ENCODE measurements at places on chromosomes 7 and 10.

DNA sequence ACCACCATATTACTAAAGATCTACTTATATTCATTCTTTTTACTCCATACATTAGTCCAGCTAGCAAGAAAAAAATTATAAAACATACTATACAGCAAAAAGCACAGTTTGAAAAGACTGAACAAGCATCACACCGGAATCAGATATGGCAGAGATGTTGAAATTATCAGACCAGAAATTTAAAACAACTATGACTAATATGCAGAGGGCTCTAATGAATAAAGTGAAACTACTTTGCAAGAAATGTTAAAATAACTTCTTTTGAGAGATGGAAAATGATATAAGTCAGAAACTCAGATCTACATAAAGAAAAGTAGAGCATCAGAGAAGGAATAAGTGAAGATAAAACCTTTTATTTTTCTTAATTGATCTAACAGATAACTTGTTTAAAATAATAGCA, 50.9 kb downstream of the SGCE start:
- H3K4me1 ChIP-seq, result no peaks in the 10 kb centered on the region
- H3K4me3 ChIP-seq, result no peak overlapping the region
- no peaks in the 10 kb centered on the region for H3K27me3 ChIP-seq
- H3K27ac ChIP-seq, result no peak overlapping the region
- no peaks in the 10 kb centered on the region for H3K36me3 ChIP-seq
- no peak for DNase-seq

DNA sequence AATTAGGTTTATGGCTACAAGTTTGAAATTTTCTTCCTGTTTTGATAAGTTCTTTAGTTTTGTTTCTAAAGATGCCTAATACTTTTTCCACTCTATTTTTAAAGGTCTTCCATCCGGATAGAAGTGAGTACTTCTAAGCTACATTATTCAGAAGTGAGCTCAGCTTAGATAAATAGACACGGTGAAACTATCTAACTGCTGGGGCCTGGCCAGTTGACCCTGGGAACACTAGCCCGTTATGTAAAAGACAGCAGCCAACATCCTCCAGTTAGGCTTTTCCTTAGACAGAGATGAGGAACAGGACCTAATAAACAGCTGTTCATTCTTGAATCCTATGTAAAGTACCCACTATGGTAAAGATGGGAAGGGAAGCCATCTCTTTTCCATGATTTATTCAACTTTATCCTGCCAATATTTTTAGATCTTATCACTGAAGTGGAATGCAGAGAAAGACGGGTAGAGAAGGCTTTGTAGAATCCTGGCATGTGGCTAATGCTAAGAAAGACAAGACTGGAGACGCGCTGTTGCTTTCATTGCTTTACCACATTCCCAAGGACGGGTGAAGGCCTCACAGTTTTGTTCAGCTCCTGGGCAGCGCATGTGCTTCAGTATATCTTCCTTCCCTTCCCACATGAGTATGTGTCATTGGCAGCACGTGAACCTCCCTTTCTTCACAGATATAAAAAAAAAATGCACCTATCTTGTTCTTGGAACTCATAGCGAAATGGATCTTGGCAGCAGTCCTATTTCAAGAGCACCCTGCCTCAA, 340.0 kb upstream of the MEOX2 start:
- H3K4me1 ChIP-seq, result no peaks in the 10 kb centered on the region
- no peaks in the 10 kb centered on the region for H3K36me3 ChIP-seq
- no peaks in the 10 kb centered on the region for H3K27me3 ChIP-seq
- peak; percentile 22 for DNase-seq

DNA sequence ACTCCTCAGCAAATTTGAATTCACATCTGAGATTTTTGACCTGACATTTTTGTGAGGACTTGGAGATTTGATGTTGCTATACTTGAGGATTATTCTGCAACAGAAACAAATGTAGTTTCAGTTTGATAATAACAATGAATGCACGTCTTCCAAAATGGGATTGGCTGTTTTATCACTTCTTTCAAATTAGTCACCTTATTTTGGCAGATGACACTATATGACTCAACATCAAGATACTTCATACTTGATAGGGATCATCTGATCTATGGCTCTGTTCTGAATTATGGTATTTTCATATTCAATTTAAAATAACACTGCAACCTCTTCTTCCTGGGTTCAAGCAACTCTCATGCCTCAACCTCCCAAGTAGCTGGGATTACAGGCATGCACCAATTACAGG, 24.2 kb downstream of the ARL5B start:
- H3K4me1 ChIP-seq, result no peaks in the 10 kb centered on the region
- no peak for DNase-seq
- no peak overlapping the region for H3K4me3 ChIP-seq
- H3K27me3 ChIP-seq, result no peaks in the 10 kb centered on the region
- H3K27ac ChIP-seq, result no peak overlapping the region

- DNase-seq, result no peak
- H3K27me3 ChIP-seq, result no peaks in the 10 kb centered on the region
- H3K27ac ChIP-seq, result no peak overlapping the region
Observed at GRCh38 chr10:16626697-16627096, 105.0 kb upstream of the C1QL3 start.

DNA sequence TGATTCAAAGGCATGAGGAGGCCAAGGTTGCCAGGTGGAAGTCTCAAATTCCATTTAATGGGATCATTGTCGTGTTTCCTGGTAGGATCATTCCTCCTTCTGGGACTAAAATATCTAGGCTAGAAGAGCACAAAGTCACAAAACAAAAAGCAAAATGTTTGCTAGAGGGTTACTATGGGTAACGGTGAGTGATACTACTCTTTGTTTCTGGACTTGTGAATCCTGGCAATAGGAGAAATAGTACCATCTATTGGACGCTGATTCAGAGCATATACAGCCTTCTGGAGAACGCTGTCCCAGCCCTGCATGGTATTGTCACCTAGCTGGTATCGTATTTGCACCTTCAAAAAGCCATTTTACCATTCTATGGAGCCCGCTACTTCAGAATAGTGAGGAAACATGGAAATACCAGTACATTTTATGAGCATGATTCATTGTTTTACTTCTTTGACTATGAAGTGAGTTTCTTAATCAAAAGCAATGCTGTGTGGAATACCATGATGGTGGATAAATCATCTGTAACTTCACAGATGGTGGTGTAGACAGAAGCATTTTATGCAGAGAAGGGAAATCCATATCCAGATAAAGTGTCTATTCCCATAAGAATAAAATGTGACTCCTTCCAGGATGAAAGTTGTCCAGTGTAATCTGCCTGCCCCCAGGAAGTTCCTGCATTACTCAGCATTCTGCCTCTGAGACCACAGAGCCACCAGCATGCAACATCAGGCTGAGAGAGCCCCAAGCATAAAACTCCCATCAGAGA, 361.0 kb downstream of the ETV1 start:
- no peaks in the 10 kb centered on the region for H3K4me1 ChIP-seq
- no peak for DNase-seq
- H3K27ac ChIP-seq, result no peak overlapping the region
- H3K27me3 ChIP-seq, result no peaks in the 10 kb centered on the region
- no peaks in the 10 kb centered on the region for H3K36me3 ChIP-seq

GRCh38 chr10:21488246-21488956, 37.1 kb downstream of the SKIDA1 start:
- H3K4me3 ChIP-seq, result no peak overlapping the region
- peak overlapping the region; percentile 50 for H3K27ac ChIP-seq
- no peaks in the 10 kb centered on the region for H3K36me3 ChIP-seq
- H3K27me3 ChIP-seq, result no peaks in the 10 kb centered on the region
- DNase-seq, result no peak

GRCh38 chr10:114499116-114499515, 94.8 kb upstream of the AFAP1L2 start:
- DNase-seq, result no peak
- H3K27me3 ChIP-seq, result no peaks in the 10 kb centered on the region
- no peaks in the 10 kb centered on the region for H3K36me3 ChIP-seq
- no peak overlapping the region for H3K27ac ChIP-seq
- no peak overlapping the region for H3K4me3 ChIP-seq

- H3K4me3 ChIP-seq, result peak overlapping the region; percentile 91
- peak overlapping the region; percentile 97 for H3K27ac ChIP-seq
- no peak for DNase-seq
- no peaks in the 10 kb centered on the region for H3K27me3 ChIP-seq
- peaks cover 41% of the 10 kb centered on the region for H3K4me1 ChIP-seq
Observed at GRCh38 chr10:31319602-31320549, 860 bp downstream of the ZEB1 start.

DNA sequence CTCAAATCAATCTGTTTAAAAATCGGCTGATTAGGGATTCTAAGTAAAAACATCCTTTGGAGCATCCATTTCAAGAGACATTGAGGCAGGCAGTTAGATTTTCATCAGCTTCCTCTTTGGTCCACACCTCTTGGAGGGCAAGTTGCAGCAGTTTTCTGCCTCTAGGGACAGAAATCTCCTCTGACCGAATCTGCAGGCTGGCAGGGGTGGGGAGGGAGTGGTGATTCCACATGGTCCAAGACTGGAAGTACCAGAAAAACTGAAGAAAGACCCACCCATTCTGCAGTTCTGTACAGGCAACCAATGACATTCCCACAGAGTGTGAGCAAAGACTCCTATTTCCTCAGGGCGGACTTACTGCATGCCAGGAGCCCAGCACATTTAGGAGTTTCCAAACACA, 29.0 kb downstream of the FGFBP3 start:
- DNase-seq, result no peak
- no peaks in the 10 kb centered on the region for H3K27me3 ChIP-seq
- H3K4me3 ChIP-seq, result peak overlapping the region; percentile 7
- no peak overlapping the region for H3K27ac ChIP-seq
- H3K36me3 ChIP-seq, result no peaks in the 10 kb centered on the region

DNA sequence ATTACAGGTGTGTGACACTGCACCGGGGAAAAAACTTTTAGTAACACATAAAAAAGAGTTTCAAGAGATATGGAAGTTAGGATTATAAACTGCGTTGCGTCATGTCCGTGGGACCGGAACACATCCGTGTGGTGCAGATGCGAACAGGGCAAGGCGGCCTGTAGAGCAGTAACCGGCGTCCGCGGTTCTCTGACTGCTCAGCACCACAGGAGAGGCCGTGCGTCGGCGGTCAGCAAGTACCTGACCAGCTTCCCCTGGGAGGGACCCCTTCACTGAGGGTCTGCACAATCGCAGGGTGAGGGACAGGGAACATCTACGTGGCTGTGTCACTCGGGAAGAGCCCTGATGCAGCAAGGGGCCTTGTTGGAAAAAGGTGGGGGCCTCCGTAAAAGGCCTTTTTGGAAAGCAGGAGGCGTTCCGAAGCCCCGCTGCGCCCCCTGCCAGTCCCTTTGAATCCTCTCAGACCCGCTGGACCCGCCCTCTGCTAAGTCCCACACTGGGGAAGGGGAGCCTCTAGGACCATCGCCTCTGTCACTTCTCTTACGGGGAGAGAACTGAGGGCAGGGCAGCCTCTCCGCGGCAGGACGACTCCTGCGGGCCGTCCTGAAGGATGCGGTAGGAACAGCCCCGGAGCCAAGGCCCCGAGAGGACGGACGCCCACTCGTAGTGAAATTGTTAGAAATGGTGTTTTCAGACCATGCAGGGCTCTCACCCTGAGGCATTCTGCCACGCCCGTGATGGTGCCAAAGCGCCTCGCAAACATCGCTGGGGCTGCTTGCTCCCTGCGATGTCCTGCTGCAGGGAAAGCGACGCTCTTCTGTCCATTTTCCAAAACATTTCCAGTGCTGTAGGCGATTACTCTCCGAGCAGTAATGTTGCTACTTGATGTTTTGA, 771.6 kb upstream of the COBL start:
- no peak for DNase-seq
- no peaks in the 10 kb centered on the region for H3K27me3 ChIP-seq
- H3K4me1 ChIP-seq, result peaks cover 6% of the 10 kb centered on the region
- H3K4me3 ChIP-seq, result no peak overlapping the region
- no peak overlapping the region for H3K27ac ChIP-seq

GRCh38 chr10:117461766-117462423, 80.7 kb upstream of the EMX2 start:
- peak; percentile 31 for DNase-seq
- no peak overlapping the region for H3K4me3 ChIP-seq
- H3K27me3 ChIP-seq, result no peaks in the 10 kb centered on the region
- H3K27ac ChIP-seq, result peak overlapping the region; percentile 43
- no peaks in the 10 kb centered on the region for H3K4me1 ChIP-seq

DNA sequence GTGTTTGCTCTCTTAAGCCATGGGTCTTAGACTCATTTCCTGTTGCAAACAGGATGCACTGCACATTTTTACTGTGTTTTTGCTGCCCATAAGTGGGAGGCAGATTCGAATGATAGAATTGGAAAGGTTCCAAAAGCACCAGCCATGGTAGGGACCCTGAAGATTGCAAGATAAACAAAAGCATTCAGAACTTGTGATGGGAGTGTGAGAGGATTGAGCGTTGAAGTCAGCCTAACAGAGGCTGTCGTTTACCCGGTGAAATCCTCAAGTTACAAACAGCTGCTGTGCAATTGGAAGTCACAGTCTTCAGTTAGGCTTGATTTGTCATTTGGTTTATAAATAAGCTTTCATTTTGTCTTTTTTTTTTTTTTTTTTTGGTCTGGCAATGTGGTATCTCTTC, 192.7 kb upstream of the MKI67 start:
- no peak overlapping the region for H3K27ac ChIP-seq
- no peaks in the 10 kb centered on the region for H3K36me3 ChIP-seq
- DNase-seq, result no peak
- no peaks in the 10 kb centered on the region for H3K27me3 ChIP-seq
- no peak overlapping the region for H3K4me3 ChIP-seq
- H3K4me1 ChIP-seq, result peaks cover 3% of the 10 kb centered on the region

GRCh38 chr10:116891208-116891607, 41.9 kb downstream of the ENO4 start:
- H3K36me3 ChIP-seq, result no peaks in the 10 kb centered on the region
- no peaks in the 10 kb centered on the region for H3K4me1 ChIP-seq
- H3K27me3 ChIP-seq, result no peaks in the 10 kb centered on the region
- H3K27ac ChIP-seq, result no peak overlapping the region
- no peak for DNase-seq

DNA sequence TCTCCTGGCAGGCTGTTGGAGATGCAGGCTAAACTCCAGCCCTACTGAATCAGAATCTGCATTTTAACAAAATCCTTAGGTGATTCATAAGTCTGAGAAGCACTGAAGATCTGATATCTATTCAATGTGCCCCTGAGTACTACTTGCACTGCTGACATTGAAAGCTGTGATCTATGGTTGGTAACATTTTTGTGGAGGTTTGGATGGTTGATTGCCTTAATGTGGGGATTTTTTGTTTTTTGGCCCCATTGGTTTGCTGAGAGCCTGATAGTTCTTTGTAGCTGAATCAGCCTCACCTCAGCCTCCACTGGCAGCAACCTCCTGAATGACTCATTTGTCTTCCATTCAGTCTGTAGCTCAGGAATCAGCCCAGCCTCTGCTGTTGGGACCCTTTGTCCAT, 14.7 kb upstream of the LRRN3 start:
- no peaks in the 10 kb centered on the region for H3K27me3 ChIP-seq
- H3K27ac ChIP-seq, result no peak overlapping the region
- no peak for DNase-seq
- H3K36me3 ChIP-seq, result no peaks in the 10 kb centered on the region

- no peak overlapping the region for H3K4me3 ChIP-seq
- no peaks in the 10 kb centered on the region for H3K27me3 ChIP-seq
- no peaks in the 10 kb centered on the region for H3K36me3 ChIP-seq
Observed at GRCh38 chr10:68628576-68629127, 68.5 kb downstream of the TET1 start.

- no peaks in the 10 kb centered on the region for H3K4me1 ChIP-seq
- H3K36me3 ChIP-seq, result no peaks in the 10 kb centered on the region
- no peak for DNase-seq
- H3K4me3 ChIP-seq, result no peak overlapping the region
- H3K27ac ChIP-seq, result no peak overlapping the region
- no peaks in the 10 kb centered on the region for H3K27me3 ChIP-seq
Observed at GRCh38 chr10:77279207-77279606, 358.4 kb downstream of the KCNMA1 start.

- no peaks in the 10 kb centered on the region for H3K27me3 ChIP-seq
- no peaks in the 10 kb centered on the region for H3K36me3 ChIP-seq
- no peak overlapping the region for H3K4me3 ChIP-seq
- no peak for DNase-seq
- no peaks in the 10 kb centered on the region for H3K4me1 ChIP-seq
Observed at GRCh38 chr10:75070961-75071428, 40.5 kb upstream of the SAMD8 start.

All from tibial nerve (tissue), 4 donors.